ENCODE measurements at places on chromosomes 13 and 19.

GRCh38 chr19:50368649-50369570, 3.5 kb upstream of the NAPSA start:
- DNase-seq, result peak; percentile 83

- DNase-seq, result no peak
Measured at GRCh38 chr19:34226036-34226435, 28.3 kb upstream of the GARRE1 start.

GRCh38 chr13:74190999-74191398, 56.8 kb upstream of the KLF12 start:
- DNase-seq, result no peak

- DNase-seq, result peak; percentile 94
Measured at GRCh38 chr19:11538232-11539036, at the start of gene CNN1. TSS of gene CNN1 (plus strand) at chr19:11538851. CDS start at chr19:11538928, 77 bp downstream.

- peak; percentile 75 for DNase-seq
Measured at GRCh38 chr19:13764101-13764807, at the start of gene MRI1. TSS of gene MRI1 (plus strand) at chr19:13764522. CDS start at chr19:13764589, 67 bp downstream.

DNA sequence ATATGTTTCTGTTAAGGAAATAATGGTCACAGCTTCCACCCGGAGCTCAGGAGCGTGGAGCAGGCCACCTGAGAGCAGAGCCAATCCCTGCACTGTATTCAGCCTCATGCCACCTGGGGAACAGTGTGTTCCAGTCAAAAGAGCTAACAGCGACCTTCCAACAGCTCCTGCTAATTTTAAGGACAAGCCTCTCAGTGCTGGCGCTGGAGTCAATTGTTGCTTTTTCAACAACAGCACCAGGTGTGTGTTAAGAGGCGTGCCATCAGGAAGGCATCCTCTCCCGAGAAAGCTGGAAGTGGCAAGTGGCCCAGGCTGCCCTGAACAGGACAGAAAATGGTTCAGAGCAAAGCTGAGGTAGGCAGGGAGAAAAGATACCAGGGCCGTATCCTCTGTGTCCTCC, 102.0 kb downstream of the CACNA1A start:
- DNase-seq, result no peak

GRCh38 chr19:42552086-42553065, 24.1 kb upstream of the CEACAM1 start:
- DNase-seq, result no peak

DNA sequence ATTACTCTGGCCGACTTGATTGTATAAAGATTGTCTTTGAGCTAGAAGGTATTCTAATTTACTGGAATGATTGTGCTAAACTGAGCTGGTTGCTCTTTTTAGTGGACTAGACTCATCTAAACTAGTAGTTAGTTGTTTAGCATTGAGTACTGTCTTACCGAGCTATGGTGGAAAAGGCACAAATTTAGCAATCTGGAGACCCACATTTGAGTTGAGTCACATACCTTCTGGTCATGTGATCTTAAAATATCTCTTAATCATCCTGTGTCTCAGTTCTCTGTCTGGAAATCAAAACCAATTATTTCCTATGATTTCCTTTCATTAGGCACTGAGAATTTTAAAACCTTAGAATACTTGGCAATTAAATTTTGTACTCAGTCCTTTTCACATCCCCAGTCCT, 349.5 kb downstream of the IRS2 start:
- no peak for DNase-seq

- no peak for DNase-seq
Measured at GRCh38 chr19:11397089-11397610, 13.0 kb upstream of the EPOR start.

DNA sequence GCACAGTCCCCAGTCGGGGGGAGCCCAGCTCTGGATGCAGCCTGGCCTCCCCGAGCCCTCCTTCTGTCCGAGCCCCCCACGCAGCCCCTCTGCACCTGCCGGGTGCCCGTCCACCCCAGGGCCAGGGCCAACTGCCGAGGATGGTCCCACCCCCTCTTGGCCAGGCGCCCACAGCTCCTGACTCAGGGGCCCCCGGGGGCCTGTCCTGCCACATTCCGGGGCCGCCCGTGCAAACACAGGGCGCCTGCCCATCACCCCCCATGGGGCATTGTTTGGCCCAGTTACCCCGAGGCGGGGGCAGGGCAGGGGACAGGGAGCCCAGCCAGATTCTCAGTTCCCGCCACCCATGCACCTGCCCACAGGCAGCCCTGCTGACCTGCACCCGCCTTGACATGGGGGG, 5.3 kb upstream of the TCF3 start:
- DNase-seq, result no peak

Data from mesenchymal stem cell (in vitro differentiated cells and primary cell).